Activated CD4-positive, alpha-beta T cell treated with anti-CD3 and anti-CD28 coated beads, Interleukin-2, amount 50 U/mL, for 4 hours (primary cell): ENCODE measurements at places on chromosomes 5 and 9.

DNA sequence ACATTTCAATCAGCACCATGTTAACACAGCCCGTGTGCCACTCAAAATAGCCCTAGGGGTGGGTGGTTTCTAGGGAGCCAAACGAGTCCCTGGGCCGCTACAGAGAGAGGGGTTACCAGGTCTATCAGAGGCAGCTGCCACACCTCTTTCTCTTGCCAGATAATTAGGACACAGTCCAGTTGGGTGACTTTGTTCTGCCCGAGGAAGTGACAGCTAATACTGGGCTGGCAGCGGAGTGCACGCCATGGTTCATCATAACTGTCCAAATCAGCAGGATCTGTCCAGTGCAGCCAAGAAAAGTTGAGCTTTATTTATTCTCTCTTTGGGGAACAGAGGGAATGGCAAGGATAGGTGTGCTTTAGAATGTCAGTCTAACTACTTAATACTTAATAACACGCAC lies 583.8 kb downstream of the BRINP1 start:
- no peak for DNase-seq

DNA sequence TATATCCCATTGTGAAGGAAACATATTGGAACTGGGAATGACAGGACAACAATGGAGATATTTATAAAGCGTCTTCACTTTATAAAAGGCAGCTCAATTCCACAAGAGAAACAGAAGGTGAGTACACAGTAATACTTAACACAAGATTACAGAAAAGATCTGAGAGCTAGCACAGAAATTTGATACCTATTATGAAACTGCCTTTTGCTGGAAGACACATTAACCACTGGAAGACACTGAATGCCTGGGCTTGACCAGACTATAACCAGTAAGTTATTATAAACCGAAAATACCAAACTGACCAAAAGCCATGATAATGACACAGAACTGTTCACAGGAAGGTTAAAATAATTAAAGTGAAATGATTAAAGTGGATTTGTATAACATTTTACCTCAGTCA lies 195.4 kb downstream of the NR2F1-AS1 start:
- no peak for DNase-seq

- no peak for DNase-seq
These were observed 421.6 kb downstream of the IRX1 start for GRCh38 chr5:4017076-4017803.

DNA sequence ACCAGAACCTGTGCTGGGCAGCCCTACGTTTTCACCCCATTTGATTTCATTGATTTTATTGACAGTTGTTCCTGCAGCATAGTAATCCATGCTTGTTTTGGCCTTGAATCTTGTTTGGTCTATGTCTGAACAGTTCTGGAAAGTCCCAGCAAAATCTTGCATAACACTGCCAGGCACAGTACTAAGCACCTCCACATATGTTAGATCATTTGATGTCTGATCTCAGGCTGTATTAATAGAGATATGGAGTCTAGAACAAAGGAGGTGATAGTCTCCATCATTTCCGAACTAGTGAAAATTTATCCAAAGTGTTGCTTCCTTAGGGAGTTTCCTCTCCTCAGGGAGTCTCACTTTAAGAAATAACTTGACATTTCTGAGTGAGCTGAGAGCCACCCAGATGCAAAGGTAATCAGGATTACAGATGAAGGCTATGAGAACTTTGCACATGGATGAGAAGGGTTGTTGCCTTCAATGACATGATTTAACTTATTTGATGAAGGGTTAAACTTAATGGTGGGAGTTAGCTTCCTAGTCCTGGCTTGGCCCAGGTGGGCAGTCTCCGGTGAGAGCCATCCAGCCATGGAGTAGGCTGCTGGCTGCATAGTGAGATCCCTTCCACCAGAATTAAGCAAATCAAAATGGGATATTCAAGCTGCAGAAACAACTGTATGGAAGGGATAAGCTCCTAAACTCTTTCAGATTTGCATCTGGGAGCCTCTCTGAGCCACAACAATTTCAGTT lies 173.8 kb upstream of the MVB12B start:
- no peak for DNase-seq

DNA sequence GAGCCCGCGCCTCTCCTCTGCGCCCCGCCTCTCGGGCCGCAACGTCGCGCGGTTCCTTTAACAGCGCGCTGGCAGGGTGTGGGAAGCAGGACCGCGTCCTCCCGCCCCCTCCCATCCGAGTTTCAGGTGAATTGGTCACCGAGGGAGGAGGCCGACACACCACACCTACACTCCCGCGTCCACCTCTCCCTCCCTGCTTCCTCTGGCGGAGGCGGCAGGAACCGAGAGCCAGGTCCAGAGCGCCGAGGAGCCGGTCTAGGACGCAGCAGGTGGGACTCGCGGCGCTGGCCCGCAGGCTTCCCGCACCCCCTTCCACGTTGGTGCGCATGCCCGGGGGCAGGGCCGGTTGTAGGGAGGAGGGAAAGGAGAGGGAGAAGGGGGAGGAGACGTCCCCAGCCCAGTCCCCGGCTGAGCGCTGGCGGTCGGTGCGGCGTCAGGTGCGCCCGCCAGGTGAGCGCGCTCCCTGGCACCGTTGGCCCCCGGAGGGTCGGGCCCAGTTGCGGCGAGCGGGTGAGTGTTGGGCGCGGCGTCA lies at the start of gene OCLN:
TSS of gene OCLN (plus strand) at position 400 of the 532 bp plus-strand sequence. CDS start 11,455 bp downstream, outside the sequence.
- no peak for DNase-seq

DNA sequence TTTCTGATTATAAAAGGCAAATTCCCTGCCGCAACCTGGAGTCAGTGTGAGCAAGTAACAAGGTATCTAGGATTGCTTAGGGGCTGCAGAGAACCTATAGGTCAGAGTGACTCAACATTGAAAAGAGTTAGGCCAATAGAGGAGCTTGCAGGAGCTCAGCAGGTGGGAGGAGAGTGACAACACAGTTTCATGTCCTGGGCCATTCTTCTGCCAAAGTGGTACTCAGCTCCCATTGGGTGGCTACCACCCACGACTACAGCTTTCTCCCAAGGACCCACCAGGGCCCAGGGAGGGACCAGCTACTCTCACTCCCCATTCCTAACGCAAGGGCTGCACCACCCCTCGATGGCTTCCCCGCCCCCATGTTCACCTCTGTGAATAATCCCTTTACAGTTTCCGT lies 86.7 kb upstream of the SPATA31C2 start:
- no peak for DNase-seq

DNA sequence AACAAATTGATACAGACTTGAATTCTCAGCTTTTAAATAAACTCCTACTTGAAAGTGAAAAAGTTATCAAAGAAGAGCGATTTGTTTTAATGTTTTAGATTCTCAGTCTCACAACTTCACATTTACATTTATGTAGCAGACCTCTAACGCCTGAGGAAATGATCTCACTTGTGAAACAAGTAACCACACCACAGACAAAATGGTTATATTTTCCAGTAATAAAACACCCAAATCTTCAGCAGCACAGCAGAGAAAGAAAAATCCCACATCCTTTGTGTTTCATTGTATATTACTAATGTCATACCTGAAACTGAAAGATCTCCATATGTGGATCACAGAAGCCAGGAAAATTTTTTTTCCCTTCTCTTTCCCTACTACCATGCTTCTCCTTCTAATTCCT lies 29.8 kb upstream of the GZMA start:
- no peak for DNase-seq

- no peak for DNase-seq
These were observed 85.7 kb downstream of the ALDH7A1 start for GRCh38 chr5:126509339-126509738.

DNA sequence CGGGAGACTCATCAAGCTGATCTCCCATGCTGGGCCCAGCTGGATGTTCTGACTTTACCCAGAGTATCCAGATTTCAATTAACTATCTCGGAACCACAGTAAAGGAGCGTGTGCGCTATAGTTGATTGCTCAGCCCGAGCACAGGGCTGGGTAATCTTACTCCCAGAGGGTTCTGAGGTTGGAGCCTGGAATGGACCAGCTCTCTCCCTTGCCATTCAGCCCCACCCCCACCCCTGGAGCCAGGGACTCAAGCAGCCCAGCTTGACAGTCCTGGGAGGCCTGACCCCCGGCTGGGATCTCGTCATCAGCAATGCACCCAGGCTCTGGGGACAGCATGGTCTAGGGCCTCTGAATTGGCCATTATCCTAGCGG lies 23.7 kb upstream of the PTGES start:
- DNase-seq = no peak

DNA sequence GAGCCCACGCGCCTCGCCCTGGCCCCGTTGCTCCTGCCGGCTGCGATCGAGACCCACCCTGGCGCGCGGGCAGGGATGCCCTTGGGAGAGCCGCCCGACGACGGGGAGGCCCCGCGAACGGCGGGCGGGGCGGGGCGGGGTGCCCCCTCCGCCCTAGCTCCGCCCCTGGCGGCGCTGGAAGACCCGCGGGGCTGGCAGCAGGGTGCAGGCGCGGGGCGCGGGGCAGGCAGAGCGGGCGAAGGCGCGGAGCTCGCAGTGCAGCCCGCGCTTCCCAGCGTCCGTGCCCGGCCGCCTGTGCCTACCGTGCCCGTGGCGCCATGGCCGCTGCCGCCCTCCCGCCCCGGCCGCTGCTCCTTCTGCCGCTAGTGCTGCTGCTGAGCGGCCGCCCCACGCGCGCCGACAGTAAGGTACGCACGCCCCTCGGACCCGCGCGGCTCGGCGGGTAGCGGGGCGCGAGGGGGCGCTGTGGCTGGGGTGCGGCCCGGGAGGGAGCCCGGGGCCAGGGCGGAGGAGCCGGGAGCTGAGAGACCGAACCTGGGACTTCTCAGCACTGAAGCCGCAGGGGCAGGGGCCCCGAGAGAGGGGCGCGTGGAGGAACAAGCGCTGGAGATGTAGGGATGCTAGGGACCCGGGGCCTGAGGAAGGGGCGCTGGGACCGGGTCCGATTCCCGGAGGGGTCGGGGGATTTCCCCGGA lies at the start of gene OLFML2A:
TSS of gene OLFML2A (plus strand) at position 180 of the 695 bp plus-strand sequence. CDS start at position 318, 138 bp downstream.
- no peak for DNase-seq

- no peak for DNase-seq
These were observed 5.5 kb upstream of the MRPS2 start for GRCh38 chr9:135494791-135495559.

DNA sequence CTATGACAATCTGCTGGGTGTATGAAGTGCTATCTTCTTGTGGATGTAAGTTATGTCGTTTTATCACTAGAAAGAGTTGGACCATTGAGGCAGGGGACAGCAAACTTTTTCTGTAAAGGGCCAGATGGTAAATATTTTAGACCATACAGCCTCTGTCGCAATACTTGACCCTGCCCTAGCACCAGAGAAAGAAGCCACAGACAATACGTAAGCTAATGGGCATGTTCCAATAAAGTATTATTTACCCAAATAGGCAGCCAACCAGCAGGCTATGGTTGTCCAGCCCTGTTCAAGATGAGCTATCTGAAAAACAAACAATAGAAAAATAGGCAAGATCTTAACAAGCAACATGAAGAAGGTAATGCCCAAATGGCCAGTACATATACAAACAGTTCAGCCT lies 36.4 kb downstream of the MTX3 start:
- DNase-seq = no peak

DNA sequence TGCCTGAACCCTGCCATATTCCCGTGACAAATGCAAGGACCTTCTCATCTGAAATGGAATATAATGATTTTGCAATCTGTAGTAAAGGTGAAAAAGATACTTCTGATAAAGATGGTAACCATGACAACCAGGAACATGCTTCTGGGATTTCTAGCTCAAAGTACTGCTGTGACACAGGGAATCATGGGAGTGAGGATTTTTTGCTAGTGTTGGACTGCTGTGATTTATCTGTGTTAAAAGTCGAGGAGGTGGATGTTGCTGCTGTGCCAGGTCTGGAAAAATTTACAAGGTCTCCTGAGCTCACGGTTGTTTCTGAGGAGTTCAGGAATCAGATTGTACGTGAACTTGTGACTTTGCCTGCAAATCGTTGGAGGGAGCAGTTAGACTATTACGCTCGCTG lies 33.5 kb downstream of the AOPEP start:
- no peak for DNase-seq

DNA sequence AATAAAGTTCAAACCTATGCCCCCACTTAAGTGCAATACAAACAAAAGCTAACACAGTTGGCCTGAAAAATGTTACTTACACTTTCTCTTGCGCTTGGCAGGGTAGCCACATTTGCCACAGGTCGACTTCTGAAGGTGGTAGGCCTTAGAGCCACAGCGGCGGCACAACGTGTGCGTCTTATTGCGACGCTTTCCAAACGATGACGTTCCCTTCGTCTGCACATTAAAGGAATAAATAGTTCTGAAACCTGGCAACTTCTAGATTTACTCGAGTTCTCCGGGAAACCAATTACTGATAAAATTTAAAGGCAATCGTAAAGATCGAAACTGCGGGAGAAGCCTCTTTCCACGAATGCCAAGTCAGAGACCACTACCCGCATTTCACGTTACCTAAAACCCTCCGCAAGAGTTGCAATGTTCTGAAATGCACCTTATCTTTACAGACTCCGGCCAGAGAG lies 602 bp downstream of the RPL37 start:
- DNase-seq = peak; percentile 33

GRCh38 chr5:120808606-120809005 lies 344.5 kb downstream of the PRR16 start:
- DNase-seq = no peak

DNA sequence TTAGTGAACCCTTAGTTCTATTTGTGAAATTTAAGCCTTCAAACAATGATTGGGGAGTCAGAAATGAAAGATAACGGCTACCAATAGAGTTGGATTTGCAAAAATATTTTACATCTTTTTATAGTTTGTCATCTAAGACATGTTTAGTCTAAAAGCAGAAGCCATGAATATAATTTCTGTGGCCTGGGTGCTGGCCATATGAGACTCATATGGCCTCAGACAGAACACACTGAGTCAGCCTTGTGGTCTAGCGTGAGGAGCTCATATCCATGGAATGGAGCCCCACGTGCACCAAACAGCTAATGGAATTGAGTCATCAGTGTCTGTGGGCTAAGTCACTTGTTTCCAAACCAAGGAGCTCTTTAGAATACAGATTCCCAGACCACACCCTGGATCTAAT lies 240.7 kb upstream of the NREP start:
- DNase-seq = no peak

- DNase-seq = no peak
These were observed 380.8 kb upstream of the CD180 start for GRCh38 chr5:67577424-67577823.

- no peak for DNase-seq
These were observed 154.8 kb downstream of the SLIT3 start for GRCh38 chr5:169146158-169146557.

- no peak for DNase-seq
These were observed 2.0 kb downstream of the ERBIN start for GRCh38 chr5:65928322-65928752.

- DNase-seq = peak; percentile 13
These were observed 102.4 kb downstream of the CDK5RAP2 start for GRCh38 chr9:120477534-120478001.

DNA sequence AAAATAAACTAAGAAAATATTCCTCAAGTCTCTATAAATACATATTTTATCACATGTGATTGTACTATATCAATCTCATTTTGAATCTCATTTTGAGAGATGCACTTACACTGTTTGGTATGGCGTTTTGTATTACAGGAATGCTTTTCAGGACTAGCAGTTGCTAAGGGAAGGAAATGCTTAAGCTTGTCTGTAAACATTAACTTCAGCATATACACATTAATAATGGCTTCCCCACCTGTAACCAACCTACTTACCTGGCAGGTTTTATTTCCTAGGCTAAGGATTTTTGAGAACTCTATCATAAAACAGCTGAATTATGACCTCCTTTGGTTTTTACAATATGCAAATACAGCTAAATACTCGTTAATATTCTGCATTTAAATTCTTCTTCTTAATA lies 141.0 kb upstream of the GRHPR start:
- DNase-seq = no peak
